ENCODE measurements at places on chromosomes 2 and 18. TPM values are rescaled to one million over a fixed set of nuclear protein-coding genes. Genes with fewer than 3 reads are reported as not detected.

Gene IL37
- not detected for total RNA-seq

Gene PLCD4
- total RNA-seq = 0.52 TPM

Gene SPHKAP
- 0.33 TPM for total RNA-seq

Gene CDH20
- total RNA-seq = 3.6 TPM

DNA sequence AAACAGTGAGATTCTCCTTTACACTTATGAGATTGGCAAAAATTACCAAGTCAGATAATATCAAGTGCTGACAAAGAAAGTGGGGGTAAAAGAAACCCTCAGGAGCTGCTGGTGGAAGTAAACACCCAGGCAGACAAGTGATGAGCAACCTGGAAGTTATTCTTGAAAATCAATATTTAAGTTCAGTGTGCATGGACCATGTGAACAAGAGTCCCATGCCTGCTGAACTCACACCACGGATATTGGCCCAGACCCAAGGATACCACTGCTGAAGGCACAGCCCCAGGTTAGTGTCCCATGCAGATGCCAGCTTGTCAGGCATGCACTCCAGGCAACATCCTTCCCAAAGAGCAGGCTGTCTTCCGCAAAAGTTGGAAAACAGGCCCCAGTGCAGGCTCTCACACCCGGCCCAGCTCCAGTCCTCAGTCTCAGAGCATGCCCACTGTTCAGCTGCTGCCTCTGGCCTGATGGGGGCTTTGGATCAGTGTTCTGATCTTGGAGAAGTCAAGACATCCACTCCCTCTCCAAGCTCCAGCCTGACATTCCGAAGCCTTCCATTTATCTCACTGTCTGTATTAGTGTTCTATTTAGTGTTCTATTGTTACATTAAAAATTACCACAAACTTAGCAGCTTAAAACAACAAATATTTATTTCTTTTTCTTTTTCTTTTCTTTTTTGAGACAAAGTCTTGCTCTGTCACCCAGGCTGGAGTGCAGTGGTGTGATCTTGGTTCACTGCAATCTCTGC is 70.0 kb downstream of the HS1BP3 start:
- no peak for DNase-seq

DNA sequence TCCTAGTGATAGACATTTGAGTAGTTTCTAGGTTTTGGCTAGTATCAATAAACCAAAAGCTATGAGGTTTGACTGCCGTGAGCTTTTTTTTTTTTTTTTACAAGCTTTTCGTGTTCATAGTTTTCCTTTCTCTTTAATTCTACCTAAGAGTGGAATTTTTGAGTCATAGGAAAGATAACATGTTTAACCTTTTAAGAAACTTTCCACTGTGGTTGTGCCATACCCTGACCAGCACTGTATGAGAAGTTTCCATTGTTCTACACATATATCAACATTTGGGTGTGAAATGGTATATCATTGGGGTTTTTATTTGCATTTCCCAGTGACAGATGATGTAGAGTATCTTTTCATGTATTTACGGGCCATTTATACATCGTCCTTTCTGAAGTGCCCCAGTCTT is 31.7 kb downstream of the UBE2F start:
- DNase-seq = peak; percentile 45

GRCh38 chr2:197152451-197153228 is 157.9 kb downstream of the ANKRD44 start:
- no peak for DNase-seq

DNA sequence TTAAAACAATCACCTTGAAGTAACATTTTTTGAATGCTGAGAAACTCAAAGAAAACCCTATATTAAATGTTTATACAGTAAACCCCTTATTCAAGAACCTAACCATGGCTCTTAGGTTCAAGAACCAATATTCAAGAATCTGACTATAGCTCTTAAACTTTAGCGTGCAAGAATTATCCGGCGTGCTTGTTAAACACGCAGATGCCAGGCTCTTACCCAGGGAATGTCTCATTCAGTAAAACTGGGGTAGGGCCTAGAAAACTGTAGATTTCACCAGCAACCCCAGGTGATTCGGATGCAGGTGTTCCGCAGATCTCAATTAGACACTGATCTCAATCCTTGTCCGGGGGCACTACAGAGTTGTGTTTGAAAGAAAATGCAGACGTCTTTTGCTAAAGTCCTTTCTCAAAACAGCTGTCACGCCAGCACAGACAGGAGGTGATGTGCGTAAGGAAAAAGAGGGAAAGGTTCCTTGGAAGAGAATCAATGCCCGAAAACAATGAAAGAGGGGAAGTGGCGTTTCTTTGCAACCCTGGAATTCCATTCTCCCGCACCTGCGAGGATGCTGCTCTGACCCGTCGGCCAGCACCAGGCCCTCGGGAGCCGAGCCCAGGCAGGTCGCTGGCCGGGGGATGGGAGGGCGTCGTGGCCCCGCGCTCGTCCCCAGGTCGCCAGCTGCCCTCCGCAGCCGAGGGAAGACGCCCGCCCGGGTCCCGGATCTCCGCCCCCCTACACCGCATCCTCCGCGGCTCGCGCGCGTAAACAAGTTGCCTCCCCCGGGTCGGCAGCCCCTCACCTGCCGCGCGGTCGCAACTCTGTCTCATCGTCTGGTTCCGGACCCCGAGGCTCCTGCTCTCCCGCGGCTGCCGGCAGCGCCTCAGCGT is 851 bp downstream of the EIF2AK3 start:
- DNase-seq = peak; percentile 55

DNA sequence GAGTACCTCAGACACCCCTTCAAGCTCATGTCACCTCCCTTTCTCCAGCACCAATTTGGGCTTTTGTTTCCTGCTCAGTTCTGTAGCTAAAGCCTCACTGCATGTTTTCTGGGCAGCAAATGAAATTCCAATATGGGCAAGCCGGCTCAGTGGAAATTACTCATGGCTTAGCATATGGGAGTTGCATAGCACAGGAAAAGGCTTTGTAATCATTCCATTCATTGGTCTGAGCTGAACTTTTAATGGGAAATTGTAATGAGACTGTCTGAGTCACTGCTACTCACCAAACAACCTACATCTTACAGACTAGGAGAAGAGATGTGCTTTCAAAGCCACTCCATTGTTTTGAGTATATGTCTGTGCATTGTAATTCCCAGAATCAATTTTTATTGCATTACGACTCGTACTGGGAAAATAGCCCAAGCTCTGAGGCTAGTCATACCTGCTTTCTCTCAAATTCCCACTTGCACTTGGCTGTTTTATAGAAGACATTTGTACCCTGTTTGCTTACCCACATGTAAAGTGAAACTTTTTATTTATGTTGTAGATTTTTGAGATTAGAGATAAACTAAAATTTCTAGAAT is 139.5 kb upstream of the LRATD1 start:
- DNase-seq = peak; percentile 7

DNA sequence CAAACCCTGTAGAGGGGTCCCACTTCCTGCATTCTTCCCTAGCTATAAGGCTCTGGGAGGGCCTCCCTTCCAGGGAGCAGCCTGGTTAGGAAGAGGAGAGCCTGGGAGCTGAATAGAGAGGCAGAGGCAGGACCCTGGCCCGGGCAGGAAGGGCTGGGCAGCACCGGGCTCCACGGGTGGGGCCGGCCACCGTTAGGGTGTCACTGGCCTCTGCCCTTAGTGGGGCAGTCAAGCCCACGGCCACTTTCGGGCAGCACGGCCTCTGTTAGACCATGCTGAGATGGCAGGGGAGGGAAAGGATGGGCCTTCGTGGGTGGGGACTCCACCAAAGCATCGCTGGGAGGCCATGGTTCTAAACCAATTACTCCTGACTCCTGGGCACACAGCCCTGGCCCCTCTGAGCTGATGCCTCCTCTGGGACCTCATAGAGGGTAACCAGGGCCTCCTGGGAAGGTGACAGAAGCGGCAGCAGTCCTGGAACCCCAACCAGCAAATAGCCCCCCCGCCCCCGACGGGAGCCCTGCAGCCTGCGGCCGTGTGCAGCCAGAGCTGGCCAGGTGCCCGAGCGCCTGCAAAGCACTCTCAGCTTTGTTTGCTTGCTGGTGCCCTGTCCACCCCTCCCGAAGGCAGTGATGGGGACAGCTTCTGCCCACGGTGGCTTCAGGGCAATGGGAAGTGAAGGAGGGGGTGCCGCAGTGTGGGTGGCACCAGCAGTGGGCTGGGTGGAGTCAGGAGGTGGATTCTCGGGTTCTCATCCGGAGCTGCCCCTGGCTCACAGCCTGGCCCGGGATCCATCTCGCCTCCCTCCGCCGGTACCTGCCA is 16.3 kb upstream of the HPCAL1 start:
- no peak for DNase-seq

GRCh38 chr2:128732976-128733431 is 414.3 kb upstream of the HS6ST1 start:
- peak; percentile 73 for DNase-seq

DNA sequence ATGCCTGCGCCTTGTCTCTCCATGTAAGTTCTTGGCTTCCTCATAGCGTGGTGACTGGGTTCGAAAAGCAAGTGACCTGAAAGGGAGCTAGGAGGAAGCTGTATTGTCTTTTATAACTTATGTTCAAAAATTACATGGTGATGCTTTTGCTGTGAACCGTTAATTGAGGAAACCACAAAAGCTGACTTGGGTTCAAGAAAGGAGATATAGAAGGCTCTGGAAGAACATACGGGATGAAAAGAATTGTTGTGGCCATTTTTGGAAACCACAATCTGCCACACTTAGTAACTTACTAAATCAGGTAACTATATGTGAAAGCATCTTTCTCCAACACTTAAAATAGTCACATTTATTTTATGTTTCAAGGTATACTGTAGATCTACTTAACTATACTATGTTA is 177.0 kb upstream of the RBMS1 start:
- no peak for DNase-seq

DNA sequence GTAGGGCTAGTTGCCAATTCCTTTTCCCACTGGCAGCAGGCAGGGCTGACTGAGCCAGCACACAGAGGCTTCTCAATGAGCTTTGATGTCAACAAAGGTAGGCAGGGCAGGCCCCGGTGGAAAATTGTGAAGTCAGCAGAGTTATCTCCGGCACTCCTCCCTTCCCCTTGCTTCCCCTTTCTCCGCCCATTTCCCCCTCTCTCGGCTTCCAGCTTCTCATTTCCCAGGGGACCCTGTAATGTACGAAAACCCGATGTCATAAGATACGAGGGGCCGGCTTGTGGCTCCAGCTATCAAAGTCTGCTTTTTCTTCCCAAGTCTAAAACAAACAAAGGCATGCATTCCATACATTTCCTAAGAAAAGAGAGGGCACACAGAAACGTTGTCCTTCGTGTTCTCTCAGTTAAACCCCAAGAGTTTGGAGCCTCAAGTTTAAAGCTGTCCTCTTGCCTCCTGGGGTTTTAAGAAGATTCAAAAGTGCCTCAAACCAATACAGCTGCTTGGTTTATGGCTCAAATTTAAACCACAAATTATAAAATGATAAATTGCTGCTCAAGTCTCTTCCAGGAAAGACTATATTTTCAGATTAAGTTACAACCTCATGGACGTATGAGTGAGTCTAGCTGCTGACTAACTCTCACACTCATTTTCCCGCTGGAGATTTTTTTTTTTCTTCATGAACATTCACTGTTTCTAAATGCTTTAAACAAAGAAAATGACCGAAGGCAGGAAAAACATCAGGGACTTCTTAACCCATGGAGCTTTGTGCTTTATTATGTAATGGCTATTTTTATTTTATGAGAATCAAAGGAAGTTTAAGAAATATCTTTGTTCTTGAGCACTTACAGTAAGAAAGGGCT is 27.2 kb upstream of the EML4 start:
- DNase-seq = peak; percentile 90

DNA sequence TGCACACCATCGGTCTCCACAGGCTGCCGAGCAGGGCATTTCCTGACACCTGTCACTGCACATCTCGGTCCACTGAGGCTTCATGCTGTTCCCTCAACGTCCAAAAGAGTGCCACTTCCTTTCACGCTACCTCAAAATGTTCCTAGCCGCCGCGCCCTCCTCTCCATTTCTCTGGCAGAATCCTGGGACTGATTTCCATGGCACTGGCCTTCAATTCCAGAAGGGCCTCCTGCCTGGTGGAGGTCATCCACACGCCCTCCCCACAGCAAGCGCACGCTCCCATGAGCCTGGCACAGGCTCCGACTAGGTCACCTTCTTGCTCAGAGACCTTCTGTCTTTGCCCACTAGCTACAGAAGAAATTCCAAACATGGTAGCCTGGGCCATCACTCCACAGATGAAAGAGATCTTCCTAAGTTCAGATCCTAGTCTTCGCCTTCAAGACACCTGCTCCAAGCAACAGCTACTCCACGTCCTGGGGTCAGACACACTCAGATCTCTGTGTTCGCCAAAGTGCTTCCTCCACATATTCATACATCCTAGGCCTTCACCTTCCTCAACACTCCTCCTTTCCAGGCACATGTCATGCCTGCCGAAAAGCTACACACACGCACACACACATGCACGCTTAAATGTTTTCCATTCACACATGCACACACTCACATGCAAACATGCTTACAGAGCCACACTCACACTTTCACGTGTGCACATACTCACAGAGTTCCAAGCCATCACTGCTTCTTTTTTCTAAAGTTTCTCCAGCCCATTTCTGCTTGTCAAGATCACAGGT is 94.0 kb downstream of the PXDN start:
- DNase-seq = no peak

DNA sequence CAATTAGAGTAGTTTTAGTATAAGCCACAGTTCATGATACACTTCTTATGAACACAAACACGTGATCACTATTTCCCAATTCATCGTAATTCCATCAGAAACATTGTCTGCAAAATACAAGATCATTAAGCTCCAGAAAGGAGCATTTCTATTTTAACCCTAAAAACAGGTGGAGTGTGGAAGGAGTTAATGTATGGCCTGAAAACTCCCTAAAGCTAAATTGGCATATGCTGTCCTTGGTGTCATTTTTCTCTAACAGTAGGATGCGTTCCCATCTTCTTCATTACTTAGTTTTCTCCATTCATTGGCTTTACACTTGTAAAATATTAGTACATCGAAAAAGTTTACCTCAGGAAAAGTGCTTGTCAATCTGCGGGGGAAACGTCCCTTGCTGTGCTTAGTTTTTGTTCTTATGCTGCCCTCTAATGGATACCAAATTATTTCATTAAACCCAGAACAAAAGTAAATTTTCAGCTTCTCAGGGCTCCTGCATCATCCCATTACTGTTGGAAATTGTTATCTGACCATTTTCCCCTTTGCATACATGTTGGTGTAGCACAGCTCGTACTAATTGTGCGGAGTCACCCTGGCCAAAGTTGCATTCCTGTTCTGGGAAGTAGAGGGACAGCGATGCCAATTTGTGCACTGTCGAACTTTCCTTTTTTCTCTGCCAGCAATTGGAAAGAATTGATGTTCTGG is 153.4 kb downstream of the GPD2 start:
- DNase-seq = peak; percentile 61

DNA sequence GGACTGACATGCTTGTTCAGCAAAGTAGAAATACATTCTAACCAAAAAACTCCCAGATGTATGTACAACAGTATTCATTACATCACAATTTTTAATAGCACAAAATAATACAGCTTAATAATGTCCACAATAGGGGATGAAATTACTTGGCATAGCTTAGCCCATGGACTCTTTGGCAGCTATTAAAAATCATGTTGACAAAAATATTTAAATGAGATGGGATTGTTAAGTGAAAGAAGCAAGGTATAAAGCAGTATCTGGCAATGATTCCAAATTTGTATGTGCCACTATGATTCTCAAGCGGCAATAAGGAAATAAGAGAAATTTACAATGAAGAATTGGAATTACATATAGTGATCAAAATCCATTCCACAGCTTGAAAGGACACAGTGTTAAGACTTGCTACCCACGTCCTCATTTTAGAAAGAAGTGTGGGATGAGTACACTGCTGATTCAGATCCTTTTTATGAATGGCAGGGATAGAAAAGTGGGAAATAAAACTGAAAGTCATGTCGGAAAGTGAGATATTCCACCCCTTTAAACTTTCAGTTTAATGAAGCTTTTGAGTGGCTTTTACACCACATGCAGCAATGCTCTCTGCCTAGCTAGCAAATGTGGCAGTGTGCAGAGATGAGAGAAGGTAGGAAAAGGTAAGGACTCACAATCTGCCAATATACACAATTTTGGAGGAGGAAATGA is 2.4 kb downstream of the GAREM1 start:
- no peak for DNase-seq
